Activated naive CD8-positive, alpha-beta T cell treated with anti-CD3 and anti-CD28 coated beads for 36 hours (primary cell): ENCODE measurements at places on chromosomes 1 and 21. TPM values are rescaled to one million over a fixed set of nuclear protein-coding genes. Genes with fewer than 3 reads are reported as not detected.
A peak's percentile ranks its signal among the peaks of the same experiment; 100 is the strongest.

GRCh38 chr1:1318131-1318652 is 6.3 kb downstream of the INTS11 start:
- H3K4me1 ChIP-seq, result peaks cover 15% of the 10 kb centered on the region
- no peak for DNase-seq
- no peak overlapping the region for H3K4me3 ChIP-seq
- H3K27me3 ChIP-seq, result no peaks in the 10 kb centered on the region

- no peak overlapping the region for H3K27ac ChIP-seq
- H3K4me3 ChIP-seq, result no peak overlapping the region
- no peaks in the 10 kb centered on the region for H3K4me1 ChIP-seq
- DNase-seq, result no peak
- no peaks in the 10 kb centered on the region for H3K36me3 ChIP-seq
- no peaks in the 10 kb centered on the region for H3K27me3 ChIP-seq
These were observed 38.3 kb downstream of the MORN1 start for GRCh38 chr1:2352897-2353550.

DNA sequence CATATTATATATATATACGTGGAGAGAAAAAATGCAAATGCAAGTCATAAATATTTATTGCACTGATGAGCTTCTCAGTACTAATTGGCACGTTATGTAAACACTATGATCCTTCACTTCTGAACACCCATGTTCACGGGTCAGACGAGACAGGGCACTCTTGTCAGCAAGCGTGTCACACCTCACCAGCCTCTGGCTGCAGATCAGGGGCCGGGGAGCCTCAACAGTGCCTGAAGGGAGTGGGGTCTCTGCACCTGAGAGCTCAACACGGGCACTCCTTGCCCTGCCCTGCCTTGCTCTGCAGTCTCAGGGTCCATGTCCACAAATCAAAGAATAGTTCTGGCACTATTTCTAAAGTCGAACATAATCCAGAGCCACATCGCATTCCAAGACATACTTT is 409 bp upstream of the HIVEP3 start:
- peak overlapping the region; percentile 89 for H3K27ac ChIP-seq
- peaks cover 1% of the 10 kb centered on the region for H3K36me3 ChIP-seq
- H3K4me1 ChIP-seq, result peaks cover 57% of the 10 kb centered on the region
- no peaks in the 10 kb centered on the region for H3K27me3 ChIP-seq
- DNase-seq, result no peak

DNA sequence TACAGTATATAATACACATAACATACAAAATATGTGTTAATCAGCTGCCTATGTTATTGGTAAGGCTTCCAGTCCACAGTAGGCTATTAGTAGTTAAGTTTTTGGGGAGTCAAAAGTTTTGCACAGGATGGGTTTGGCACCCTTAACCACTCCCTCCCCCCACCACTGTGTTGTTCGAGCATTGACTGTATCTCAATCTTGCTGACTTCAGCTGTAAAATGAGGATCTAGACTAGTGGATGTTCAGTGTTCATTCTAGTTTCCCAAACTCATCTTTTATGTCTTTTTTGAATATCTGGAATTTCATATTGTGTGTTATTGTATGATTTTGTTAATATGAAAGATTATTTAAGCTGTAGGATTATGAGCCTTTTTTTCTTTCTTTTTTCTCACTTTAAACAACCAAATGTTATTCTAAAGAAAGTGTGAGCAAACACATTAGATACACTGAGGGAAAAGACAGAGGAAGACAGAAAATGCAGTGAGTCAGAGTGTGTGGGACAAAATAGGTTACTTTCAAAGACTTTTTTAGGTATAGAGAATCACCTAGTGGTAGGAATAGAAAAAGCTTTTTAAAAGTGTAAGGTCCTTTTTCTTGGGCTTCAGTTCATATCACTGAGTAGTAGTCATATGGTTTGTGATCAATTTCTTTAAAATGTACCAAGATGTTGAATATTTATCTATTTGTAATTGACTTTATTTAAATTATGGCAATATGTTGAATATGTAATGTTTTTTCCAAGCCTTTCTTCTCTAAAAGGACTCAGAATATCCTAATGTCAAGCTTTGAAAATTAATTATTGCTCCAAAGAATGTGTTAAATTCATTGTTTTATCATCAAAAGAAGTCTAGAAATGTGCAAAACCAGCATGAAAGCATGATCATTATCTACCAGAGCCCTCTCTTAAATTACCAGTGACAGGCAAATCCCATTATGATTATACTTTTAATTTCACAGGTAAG is 17.9 kb upstream of the CENPF start:
- no peaks in the 10 kb centered on the region for H3K4me1 ChIP-seq
- no peak for DNase-seq
- no peaks in the 10 kb centered on the region for H3K27me3 ChIP-seq
- H3K4me3 ChIP-seq, result no peak overlapping the region
- H3K27ac ChIP-seq, result no peak overlapping the region
- no peaks in the 10 kb centered on the region for H3K36me3 ChIP-seq

DNA sequence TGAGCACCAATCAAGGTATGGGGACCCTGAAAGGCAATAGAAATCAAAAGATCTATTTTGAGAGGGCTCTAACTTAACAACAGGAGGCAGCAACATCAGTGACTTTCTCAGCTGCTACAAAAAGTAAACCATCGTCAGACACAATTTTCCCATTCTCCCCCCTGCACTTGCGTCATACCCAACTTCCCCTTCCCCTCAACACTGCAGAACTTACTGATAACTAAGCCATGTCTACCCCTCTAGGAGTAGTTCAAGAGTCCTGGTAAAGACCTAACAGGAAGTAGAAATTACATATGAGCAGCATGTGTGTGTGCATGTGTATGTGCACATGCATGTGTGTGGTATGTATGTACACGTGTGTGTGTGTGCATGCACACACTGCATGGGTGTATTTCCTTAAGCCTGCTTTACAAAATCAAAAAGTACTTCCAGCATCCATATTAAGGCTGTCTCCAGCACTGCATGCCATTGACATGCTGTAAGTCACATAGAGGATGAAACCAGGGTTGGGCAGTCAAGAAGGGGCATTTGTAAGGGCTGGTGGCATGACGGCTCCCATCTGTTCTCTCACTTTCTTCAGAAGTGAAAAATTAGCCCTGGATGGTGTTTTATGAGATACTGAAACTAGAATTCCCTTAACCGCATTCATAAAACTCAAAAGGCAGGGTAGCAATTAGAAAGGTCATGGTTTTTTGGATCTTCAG is 460.1 kb upstream of the RUNX1 start:
- H3K27me3 ChIP-seq, result no peaks in the 10 kb centered on the region
- no peak overlapping the region for H3K27ac ChIP-seq
- no peaks in the 10 kb centered on the region for H3K36me3 ChIP-seq
- no peak for DNase-seq

- no peak for DNase-seq
- H3K27ac ChIP-seq, result no peak overlapping the region
- no peaks in the 10 kb centered on the region for H3K27me3 ChIP-seq
- no peaks in the 10 kb centered on the region for H3K36me3 ChIP-seq
These were observed 22.5 kb upstream of the RC3H1 start for GRCh38 chr1:174044418-174045222.

GRCh38 chr1:207970329-207971233 is 59.7 kb upstream of the CD34 start:
- no peak overlapping the region for H3K4me3 ChIP-seq
- H3K27ac ChIP-seq, result no peak overlapping the region
- no peak for DNase-seq
- no peaks in the 10 kb centered on the region for H3K4me1 ChIP-seq

Gene TMEM81
- total RNA-seq, result 1.5 TPM

DNA sequence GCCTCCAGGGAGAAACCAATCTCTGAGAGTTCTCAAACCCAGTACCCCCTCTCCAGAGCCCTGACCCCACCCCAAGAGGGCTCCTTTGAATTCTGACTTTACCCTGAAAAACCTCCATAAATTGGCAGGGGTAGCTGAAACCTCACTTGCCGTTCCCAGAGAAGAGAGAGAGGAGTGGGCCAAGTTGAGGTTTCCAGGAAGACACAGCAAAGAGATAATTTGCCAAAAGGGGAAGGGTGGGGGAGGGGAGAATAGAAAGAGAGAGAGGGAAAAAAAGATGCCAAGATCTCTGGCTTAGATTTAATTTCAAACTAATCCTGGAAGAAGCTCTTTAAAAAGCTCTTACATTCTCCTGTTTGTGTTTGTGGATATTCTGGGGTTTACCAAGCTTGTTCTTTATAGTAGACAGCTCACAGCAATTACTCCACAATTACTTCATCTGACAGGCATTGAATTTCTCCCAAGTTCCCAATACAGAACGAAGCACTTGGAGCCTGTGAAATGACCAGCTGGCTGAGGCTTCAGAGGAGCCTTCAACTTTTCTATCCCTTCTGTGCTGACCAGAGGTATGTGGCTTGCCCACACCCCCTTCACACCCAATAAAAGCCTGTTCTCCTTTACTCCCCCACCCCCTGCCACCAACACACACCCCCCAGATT is 1.1 kb upstream of the GRHL3 start:
- H3K4me1 ChIP-seq, result peaks cover 34% of the 10 kb centered on the region
- DNase-seq, result no peak
- H3K27ac ChIP-seq, result no peak overlapping the region
- no peaks in the 10 kb centered on the region for H3K36me3 ChIP-seq
- H3K27me3 ChIP-seq, result peaks cover 75% of the 10 kb centered on the region

- peaks cover 15% of the 10 kb centered on the region for H3K27me3 ChIP-seq
- H3K36me3 ChIP-seq, result no peaks in the 10 kb centered on the region
- H3K4me3 ChIP-seq, result no peak overlapping the region
- H3K4me1 ChIP-seq, result no peaks in the 10 kb centered on the region
These were observed 77.6 kb downstream of the CLIC4 start for GRCh38 chr1:24822887-24823286.

Gene SMPDL3B
- 0.92 TPM for total RNA-seq

DNA sequence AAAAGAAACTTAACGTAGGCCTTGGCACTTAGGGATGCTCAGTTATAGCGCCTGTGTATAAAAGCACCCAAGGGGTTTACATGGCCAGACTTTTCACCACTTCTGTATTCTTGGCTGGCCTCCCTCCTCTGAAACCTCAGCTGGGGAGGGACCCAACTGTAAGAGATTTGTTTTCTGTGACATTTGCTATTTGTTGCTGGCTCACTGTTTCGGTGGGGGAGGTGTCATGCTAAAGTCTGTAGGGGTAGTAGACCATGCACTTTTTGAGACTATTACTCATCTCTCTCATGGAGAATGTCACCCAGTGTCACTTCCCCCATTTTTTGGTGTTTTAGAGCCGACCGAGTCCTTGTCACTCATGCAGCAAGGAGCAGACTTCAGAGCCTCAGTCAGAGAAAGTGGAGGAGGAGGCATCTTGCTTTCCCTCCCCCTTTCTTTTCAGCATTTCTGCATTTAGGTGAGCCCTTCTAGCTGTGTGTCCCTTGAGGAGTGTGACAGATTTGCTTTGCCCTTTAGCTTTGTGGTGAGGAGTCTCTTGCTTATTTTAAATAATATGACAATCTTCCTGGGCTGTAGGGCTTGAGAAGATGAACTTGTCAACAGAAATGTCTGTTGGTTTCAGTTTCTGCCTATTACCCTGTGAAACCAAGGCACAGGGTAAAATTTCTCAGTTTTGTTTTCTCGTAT is 160.1 kb downstream of the FASLG start:
- peaks cover 32% of the 10 kb centered on the region for H3K4me1 ChIP-seq
- H3K4me3 ChIP-seq, result peak overlapping the region; percentile 49
- peaks cover 9% of the 10 kb centered on the region for H3K36me3 ChIP-seq
- H3K27me3 ChIP-seq, result peaks cover 18% of the 10 kb centered on the region

Gene SPRR1B
- not detected for total RNA-seq

DNA sequence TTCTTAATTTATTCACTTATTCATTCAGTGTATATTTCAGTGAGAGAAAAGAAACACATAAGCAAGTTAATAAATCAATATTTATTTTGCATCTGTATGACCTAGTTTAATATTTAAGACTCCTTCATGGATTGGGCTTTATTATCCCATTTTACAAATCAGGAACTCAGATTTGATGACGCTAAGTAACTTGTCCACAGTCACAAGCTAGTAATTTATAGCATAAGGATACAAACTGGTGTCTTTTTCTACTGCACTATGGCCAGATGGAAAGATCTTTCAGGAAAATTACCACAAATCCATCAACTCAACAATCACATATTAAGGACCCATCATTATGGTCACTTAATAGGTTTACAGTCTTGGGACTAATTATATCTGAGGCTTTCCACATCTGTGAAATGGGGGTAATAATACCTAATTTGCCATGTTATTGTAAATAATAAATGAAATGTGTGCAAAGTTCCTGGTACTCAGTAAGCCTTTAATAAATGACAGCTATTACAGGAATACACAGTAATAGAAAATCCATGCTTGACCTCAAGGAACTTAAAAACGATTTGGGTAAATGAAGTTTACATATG is 13.3 kb downstream of the CDKN2C start:
- peaks cover 12% of the 10 kb centered on the region for H3K4me1 ChIP-seq
- no peaks in the 10 kb centered on the region for H3K36me3 ChIP-seq
- H3K27me3 ChIP-seq, result peaks cover 37% of the 10 kb centered on the region

Gene GJB5
- not detected for total RNA-seq

DNA sequence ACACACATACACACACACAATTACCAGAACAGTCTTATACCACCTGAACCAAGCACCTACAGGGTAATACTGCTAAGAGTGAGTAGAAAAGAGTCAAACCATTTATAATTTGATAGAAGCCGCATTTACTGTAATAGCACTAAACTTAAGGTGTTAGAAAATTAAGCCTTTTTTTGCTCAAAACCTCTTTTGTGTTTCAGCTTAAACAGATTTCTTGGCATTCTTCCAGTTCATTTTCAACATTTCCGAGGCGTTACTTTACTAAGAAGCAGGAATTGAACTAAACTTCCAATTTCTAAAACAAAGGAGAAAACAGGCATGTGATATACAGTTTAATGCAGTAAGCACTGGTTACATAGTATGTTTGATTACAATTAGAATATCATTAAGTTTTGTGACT is 387.2 kb downstream of the NCAM2 start:
- no peak overlapping the region for H3K4me3 ChIP-seq
- no peak for DNase-seq
- H3K36me3 ChIP-seq, result no peaks in the 10 kb centered on the region
- no peaks in the 10 kb centered on the region for H3K27me3 ChIP-seq
- no peaks in the 10 kb centered on the region for H3K4me1 ChIP-seq
- H3K27ac ChIP-seq, result no peak overlapping the region
